8988T (cell line): ENCODE measurements at places on chromosomes 1 and 21.

DNA sequence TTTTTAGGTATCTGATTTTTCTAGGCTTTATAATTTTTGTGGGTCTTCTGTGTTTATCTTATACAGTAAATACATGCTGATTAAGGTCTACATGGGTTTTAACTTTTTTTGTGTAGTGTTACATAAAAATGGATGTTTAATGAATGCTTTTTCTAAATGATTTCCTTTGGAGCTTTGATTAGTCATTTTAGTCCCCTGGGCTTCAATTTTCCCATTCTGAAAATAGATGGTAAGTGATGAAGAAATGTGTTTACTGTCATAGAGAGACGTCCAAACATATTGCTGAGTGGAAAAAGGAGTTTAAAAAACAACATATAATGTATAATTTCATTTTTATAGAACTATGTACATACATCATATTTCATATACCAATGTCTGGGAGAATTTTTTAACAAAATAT, 140.9 kb upstream of the HMCN1 start:
- no peak for DNase-seq

- DNase-seq = no peak
Observed at GRCh38 chr1:39615086-39615673, 24.3 kb downstream of the HEYL start.

DNA sequence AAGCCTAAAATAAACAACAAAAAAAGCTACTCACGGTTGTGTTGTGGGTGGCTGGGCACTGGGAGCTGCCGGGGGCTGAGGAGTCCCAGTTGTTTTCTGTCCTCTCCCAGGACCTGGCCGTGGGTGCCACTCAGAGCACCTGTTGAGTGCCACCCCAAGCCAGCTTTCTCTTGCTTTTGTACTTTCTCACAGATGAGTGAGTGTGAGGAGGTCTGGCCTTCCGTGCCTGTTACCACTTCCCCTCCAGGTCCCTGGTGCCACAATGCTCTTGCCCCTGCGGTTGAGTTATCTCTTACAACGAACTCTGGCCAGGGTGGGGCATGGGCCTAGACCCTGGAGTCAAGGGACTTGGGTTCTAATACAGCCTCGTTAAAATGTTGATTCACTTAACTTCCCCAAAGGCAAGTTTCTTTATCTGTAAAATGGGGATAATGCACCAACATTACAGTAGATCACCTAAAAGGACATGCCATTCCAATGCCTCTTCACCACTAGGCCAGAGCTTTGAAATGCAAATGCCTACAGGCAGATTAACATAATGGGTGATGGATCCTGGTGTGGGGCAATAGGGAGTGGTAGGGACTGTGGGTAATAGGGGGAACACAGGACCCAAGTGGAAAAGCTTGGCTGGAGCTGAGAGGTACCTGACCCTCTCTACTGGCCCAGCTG, at the start of gene CNR2:
Gene CNR2 (minus strand): TSS at position 151 of the 669 bp plus-strand sequence. CDS start 37,745 bp downstream, outside the sequence.
- no peak for DNase-seq

DNA sequence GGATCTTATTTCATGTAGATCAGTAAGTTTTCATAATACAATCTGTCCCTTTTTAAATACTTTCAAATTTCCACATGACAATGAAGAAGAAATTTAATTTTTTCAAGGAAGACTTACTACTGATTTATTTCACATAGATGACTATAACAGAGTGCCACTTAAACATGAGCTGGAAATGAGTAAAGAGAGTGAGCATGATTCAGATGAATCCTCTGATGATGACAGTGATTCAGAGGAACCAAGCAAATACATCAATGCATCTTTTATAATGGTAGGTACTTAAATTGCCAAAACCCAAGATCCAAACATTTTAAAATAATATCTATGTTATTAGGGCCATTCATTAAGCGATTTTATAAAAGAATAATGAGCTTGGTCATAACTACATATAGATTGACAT, 110.4 kb downstream of the PTPRC start:
- DNase-seq = no peak

GRCh38 chr1:161730050-161730564, 8.8 kb downstream of the FCRLB start:
- no peak for DNase-seq

DNA sequence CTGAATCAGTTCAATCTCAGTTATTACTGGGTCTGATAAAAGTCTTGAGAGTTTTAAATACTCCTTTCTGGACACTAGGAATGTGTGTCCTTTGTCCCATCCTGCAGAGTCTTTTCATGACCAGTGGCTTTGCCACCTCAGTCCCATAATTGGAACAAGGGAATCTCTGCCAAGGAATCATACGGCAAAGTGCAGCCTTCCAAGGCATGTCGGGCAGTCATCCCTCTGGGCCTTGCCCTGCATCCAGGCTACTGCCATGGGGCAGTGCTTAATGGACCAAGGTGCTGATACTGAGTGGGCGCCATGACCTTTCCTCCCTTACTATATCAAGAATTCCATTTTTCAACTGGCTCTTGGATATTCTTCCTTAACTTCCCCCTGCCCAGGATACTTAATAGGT, 195.3 kb downstream of the ZC3H11B start:
- no peak for DNase-seq

- DNase-seq = no peak
Observed at GRCh38 chr1:114286960-114287359, 133.3 kb upstream of the SYT6 start.
